Effector memory CD4-positive, alpha-beta T cell (primary cell): ENCODE measurements at places on chromosomes 11 and 22.

DNA sequence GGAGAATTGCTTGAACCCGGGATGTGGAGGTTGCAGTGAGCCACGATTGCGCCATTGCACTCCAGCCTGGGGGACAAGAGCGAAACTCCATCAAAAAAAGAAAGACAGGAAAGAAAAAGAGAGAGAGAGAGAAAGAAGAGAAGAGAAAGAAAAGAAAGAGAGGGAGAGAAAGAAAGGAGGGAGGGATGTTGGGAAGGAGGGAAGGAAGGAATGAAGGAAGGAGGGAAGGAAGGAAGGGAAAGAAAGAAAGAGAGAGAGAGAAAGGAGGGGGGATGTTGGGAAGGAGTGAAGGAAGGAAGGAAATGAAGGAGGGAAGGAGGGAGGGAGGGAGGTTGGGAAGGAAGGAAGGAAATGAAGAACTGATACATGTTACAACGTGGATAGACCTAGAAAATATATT lies 12.3 kb upstream of the SPINDOC start:
- DNase-seq, result no peak

- no peak for DNase-seq
These were observed 24.0 kb upstream of the SC5D start for GRCh38 chr11:121268581-121268980.

DNA sequence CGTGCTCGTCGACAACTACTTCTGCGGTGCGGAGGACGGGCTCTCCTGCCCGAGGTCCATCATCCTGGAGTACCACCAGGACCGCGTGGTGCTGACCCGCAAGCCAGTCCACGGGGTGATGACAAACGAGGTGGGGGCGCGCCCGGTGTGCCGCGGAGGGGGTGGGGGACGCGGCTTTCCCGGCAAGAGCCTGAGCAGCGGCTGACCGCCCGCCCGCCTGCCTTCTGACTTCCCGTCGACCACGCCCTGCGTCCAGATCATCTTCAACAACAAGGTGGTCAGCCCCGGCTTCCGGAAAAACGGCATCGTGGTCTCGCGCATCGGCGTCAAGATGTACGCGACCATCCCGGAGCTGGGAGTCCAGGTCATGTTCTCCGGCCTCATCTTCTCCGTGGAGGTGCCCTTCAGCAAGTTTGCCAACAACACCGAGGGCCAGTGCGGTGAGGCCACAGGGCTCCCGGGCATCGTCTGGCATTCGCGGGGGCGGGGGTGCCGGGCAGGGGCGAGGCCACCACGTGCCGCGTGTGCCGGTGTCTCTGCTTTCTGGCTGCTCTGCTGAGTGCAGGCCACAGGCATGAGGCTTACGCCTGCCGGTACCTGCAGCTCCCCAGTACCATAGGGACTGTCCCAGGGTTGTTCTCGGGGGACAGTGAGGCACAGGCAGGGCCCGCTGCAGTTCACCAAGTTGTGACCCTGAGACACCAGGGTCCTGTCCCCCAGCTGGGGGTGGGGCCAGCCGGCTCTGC lies 28.5 kb upstream of the MUC5B start:
- DNase-seq, result no peak

- DNase-seq, result no peak
These were observed 27.2 kb downstream of the IGSF9B start for GRCh38 chr11:133929401-133930052.

DNA sequence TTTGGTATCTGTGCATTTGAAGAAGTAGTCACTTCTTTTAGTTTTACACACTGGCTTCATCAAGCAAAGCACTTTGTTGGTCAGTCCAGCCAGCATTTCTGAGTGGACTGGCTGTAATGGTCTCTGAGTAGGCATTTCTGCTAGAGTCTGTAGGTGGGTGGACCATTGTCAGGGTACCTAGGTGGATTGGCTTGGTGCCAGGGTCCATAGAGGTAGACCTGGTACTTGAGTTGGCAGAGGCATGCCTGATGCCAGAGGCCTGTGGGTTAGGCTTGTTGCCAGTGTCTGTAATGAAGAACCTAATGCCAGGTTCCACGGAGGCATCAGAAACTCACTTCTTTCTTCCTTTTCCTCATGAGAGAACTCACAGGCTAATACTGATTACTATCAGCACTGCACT lies 157.9 kb upstream of the C11orf87 start:
- DNase-seq, result no peak
